ENCODE measurements at places on chromosomes 7 and 10.

- no peak for DNase-seq
These were observed 168.5 kb downstream of the CFTR start for GRCh38 chr7:117648203-117648866.

DNA sequence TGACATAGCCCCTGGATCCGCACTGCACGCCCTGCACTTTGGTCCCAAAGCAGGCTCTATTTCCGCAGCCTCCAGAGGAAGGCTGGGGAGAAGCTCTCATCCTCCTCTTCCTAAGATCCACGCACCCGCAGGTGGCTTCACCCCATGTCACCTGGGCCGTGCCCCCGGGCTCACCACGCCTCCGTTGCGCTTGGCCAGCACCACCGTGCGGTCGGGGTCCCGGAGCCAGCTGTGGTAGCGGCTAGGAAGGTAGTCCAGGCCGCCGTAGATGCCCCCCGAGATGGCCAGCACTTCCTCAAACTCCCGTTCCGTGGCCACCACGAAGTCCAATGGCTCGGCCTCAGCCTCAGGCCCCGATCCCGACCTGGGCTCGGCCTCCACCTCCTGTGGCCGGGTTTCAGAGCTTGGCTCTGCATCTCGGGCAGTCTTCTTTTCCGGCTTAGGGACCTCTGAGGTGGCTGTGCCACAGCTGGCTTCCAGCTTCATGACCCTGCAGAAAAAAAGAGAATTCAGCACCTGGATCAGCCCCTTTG, 5.7 kb downstream of the NAT16 start:
- no peak for DNase-seq

GRCh38 chr7:92057375-92057774, 76.9 kb downstream of the CYP51A1 start:
- no peak for DNase-seq

DNA sequence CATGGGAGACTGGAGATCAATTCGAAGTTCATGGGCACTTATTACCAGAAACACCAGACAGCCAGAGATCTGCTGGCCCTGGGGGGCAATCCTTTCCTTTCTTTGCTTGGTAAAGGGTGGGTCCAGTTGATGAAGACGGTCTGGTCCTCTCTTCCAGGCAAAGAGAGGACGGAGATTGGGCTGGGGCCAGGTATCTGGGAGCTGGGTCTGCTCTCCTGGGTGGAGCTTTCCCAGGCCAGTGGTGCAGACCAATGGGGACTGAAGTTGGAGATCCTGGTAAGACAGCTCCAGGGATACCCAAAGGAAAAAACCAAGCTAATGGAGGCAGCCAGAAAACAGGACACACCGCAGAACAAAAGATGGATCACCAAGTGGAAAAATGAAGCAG, 18.3 kb downstream of the NOD1 start:
- no peak for DNase-seq

DNA sequence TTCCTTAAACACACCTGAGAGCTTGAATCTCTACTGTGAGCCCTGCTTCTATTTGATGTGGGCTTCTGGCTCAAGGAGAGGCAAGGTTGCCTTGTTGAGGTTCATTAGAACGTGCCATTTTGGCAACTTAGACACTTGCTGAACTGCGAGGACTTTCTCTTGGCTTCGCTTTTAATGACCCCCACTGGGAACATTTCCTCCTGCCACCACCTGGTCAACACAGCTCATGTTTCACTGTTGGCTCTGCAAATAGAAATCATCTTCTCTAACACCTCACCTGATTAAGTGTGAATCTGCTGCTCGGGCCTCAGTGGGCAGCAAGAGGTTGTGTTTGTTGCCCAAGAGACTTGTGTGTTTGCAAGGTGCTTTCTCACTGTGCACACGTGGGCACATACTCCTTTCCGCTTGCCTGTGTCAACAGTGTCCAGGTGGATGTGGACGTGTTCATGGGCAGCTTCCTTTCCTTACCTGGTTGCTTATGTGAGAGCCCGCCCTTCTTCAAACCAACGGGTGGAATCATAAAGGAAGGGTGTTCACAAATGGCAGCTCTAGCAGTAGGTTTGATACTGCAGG, 147.0 kb downstream of the NRP1 start:
- DNase-seq, result no peak

DNA sequence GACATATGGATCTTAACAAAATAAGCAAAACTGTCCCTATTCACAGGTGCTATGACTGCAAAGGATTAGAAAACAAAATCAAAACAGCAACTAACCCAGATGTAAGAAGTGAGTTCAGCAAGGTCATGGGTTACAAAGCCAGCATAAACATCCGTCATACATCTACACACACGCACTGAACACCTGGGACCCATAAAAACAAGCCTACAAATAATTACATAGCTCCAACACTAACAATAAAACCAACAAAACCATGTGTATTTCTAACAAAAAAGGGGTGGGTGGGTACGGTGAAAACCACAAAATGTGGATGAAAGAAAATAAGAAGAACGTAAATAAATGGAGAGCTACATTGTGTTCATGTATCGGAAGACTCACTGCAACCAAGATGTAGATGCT, 256.8 kb downstream of the ELFN1 start:
- no peak for DNase-seq

- DNase-seq, result no peak
These were observed 92.0 kb downstream of the TCF7L2 start for GRCh38 chr10:113041841-113042750.

DNA sequence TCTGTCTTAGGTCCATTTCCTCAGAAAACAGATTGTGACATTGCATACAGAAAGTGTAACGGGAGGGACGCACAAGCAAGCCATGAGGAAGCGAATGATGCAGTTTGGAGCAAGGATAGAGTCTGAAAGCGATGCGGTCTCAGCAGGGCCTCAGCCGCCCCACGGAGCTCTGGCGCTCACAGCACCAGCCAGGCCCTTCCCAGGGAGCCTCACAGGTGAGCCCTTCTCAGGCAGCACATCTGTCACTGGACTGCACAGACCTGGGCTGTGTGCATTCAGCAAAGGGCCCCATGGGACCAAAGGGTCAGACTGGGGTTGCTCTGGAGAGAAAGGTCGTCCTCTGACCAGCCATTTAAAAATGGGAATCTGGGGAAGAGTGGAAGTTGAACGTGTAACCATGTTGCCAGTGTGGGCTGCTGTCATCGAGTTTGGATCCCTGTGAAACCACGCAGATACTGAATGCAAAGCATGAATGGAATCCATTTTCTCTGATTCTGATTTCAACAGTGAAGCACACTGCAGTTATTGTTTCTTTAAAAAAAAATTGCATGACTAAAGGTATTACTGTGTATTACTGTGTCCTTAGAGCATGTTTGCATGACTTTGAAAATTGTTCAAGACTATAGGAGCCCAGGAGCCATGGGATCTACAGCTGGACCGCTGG, 350.0 kb upstream of the AKR1E2 start:
- no peak for DNase-seq

- no peak for DNase-seq
These were observed 91.6 kb downstream of the ETV1 start for GRCh38 chr7:13897819-13898218.

DNA sequence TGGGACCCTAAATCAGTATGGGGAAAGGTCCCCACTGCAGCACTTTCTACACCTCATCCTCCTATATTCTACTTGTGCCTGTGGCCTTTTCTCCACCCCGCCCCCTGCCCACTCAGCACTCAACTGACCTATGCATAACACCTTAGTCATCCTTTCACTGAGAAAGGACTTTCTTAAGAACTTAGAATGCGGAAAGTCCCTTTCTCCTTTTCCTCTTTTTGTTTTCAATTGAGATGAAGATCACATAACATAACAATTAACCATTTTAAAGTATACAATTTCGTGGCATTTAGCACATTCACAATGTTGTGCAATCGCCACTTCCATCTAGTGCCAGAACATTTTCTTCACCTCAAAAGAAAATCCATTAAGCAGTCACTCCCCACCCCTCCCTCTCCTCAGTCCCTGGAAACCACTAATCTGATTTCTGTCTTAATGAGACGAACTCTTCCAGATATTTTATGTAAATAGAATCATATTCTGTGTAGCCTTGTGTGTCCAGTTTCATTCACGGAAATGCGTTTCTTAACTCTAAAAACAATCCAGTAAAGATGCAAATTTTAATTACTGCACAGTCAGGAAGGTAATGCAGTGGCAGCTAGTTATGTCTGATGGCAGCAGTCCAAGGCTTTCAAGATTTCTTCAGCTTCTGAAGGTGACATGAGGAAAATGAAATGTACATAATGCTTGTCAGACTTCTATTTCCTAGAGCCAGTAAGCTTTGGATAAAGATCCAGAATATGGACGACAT, 41.7 kb downstream of the FAS start:
- no peak for DNase-seq

DNA sequence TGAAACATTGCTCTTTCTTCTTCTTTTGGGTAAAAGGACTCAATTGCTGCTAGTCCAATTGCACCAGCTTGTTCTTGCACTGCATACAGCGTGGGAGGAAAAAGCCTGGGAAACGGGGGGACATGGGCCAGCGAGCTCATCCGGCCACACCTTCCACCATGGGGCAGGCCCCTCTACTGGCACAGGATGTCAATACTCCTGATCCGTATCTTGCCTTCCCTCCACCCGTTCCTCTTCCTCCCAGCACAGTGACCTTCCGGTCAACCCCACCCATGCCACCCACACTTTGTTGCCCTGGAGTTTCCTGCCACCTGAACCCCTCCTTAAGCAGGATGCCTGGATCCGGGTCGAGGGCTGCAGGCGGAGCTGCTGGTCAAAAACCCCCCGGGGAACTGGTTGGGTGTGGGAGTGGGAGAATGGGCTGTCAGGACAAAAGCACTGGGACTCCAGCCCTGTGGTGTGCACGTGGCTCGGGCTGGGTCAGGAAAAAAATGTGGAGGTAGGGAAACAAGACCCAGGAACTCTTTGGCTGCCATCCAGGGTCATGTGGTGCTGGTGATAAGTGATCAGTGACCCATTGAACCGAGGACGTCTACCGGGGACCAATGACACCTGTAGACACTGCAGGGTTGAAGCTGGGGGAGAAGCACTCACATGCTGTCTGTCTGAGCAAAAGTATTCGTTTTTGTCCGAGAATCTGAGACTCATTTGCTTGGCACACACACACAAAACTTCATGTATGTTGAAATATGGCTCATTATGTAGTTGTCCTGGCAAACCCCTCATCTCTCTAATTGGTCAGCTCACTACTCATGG, 8.1 kb downstream of the IL2RA start:
- peak; percentile 15 for DNase-seq

- no peak for DNase-seq
These were observed 7.6 kb downstream of the ARL5B start for GRCh38 chr10:18666810-18667209.

DNA sequence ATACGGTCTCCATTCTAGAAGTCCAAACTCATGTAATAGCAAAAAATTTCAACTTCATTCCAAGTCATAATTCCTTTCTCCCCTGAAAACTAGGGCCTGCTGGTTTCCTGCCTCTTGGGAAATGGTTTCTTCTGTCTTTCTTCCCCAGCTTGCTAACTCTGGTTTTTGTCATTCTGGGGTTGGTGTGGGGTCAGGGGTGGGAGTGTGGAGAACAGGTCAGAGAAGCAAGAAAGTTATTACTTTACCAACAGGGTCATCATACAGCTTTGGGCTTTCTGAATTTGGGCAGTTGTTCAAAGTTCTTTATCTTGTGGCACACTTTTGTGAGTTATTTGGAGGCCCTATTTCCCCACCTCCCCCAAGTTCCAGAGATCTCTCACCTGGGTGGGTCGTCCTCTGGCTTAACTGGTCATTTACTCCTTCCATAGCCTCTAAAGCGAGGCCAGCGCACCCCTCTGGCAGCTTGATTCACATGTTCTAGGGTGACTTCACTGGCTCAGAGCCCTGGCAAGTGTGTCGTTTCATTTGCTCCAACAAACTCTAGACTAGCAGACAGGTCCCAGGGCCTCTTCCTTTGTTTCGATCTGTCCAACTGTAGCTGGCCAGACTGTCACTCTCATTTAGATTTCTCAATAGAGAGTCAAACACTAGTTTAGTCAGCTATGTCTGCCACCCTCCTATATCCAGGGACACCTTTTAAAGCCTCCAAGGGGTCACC, 161.2 kb downstream of the JCAD start:
- DNase-seq, result no peak

DNA sequence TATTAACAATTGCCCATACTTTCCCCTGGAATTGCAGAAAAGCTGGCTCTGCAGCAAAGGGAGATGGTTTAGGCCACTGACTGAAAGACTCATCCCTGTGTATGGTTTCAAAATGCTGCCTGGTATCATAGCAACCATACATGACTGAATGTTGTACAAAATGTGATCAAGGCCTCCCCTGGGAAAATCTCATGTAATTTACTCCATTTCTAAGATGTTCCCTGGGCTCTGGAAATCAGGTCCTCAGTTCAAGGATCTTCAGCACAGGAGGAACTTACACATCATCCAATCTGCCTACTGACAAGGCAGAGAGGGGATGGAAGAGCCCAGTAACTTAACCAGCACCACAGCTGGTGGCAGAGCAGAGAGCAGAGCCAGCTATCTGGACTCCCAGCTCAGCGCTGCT, 111.8 kb downstream of the JAZF1 start:
- DNase-seq, result no peak

- peak; percentile 39 for DNase-seq
These were observed 89.3 kb upstream of the PRKCQ start for GRCh38 chr10:6669269-6669859.

DNA sequence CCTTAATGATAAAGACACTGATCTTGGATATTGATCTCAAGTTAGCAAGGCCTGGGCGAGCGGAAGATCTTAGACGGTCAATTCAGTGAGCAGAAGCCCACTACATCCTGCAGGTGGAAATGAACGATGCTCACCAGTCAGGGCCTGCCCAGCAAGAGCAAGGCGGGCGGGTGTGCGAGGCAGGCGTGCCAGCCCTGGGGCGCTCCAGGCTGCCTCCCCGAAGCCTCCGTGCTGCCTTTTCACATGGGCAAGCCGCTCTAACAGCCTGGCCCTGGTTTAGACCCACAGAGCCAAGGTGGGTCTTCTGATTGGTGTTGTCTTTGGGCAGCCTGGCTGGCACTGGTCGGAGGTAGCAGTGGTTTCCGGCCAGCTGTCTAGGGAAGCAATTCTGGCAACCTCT, 475.1 kb upstream of the FOXK1 start:
- no peak for DNase-seq

- DNase-seq, result no peak
These were observed at the start of gene GIMAP1 for GRCh38 chr7:150716368-150716767. Gene GIMAP1 (plus strand): TSS chr7:150716613. CDS start chr7:150719048, 2,435 bp downstream.
